ENCODE measurements at places on chromosomes 5 and 9. TPM values are rescaled to one million over a fixed set of nuclear protein-coding genes. Genes with fewer than 3 reads are reported as not detected.

The VLDLR gene
- total RNA-seq, result 18.2 TPM

The DEPDC1B gene
- total RNA-seq, result 2.9 TPM

The GLRA1 gene
- total RNA-seq, result 9.8 TPM

The GABRA6 gene
- not detected for total RNA-seq

The RNF180 gene
- 4.4 TPM for total RNA-seq

The TAF11L8 gene
- total RNA-seq, result not detected

The SLC31A1 gene
- 14.5 TPM for total RNA-seq

The SLC6A7 gene
- total RNA-seq, result 0.15 TPM

The ARPC5L gene
- total RNA-seq, result 42.4 TPM

The BARHL1 gene
- 0.17 TPM for total RNA-seq

The TAF11L5 gene
- 0.97 TPM for total RNA-seq
